Activated T-cell treated with anti-CD3 and anti-CD28 coated beads, Interleukin-2, amount 50 U/mL, for 1 hour (primary cell): ENCODE measurements at places on chromosomes 5 and 9.

DNA sequence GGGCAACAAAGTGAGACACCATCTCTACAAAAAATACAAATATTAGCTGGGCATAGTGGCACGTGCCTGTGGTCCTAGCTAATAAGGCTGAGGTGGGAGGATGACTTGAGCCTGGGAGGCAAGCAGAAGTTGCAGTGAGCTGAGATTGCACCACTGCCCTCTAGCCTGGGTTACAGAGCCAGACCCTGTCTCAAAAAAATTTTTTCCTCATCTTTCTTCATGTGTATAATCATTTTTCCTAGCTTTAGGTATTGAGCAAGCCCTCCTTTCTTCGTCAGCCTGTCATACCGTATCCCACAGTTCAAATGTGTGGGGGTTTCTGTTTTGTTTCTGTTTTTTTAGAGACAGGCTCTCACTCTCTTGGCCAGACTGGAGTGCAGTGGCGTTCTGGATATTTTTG lies 41.3 kb downstream of the EHMT1 start:
- DNase-seq, result no peak

DNA sequence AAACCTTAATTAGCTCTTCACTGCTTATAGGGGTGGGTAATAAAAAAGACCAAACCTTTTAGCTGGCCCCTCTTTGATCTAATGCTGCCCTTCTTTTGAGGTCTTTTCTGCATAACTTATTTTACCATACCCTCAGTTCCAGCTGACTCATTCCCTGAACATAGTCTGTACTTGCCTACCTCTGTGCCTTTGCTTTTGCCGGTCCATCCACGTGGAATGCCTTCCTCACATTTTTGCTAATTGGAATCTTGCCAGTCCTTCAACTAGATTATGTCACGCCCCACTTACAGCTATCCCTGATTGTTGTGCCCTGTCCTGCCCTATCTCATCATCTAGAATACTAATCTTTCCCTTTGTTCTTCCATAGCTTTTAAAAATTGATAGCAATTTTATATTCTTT lies 44.2 kb downstream of the FAF2 start:
- DNase-seq, result no peak

- no peak for DNase-seq
These were observed 3.2 kb upstream of the IL12B start for GRCh38 chr5:159333545-159333925.

DNA sequence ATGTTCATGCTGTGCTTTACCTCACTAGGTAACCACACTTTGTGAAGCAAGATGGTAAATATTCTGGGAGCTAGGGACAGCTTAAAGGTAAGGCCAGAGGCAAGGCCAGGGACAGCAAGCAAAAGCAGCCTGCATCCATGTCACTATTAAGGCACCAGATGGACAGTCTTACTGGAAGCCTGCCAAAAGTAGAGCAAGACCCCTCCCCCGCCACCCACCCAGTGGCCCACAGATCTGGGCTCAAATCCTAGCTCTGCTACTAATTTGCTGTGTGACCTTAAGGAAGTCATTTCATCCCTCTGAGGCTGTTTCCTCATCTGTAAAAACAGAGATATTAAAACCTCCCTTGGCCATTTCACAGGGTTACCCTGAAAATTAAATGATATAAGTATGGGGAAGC lies 13.2 kb upstream of the ERMP1 start:
- DNase-seq, result no peak

DNA sequence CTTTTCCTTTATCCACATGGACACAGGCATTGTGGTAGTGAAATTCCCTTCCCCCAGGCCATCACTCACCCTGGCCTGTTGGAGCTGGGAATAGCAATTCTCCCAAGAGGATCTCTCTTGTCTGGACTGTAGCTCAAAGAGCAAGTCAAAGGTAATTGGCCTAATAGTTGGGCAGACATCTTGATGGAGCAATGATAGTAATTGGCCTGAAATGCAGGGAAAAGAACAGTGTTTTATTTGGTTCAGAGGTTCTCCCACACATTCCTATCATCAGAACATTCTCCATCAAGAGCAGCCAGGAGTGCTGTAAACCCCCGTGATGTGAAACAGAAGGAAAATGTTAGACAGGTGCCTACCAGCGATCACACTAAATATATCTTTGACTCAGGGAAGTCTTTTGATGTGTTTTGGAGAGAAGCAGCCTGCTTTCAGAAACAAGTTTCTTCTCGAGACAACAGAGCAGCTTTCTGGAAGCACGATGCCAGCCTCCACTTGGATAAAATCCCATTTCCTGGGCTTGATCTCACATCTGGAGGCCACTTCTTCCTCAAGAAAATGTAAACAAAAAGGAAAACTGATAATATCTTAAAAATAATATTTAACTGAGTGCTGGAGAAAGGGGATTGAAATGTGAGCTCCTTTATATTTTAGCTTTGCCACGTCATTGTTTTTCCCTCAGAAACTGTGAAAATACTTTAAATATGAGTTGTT lies 198.1 kb upstream of the WWC1 start:
- no peak for DNase-seq

- no peak for DNase-seq
These were observed 9.1 kb upstream of the OLFM1 start for GRCh38 chr9:135078361-135078821.

- DNase-seq, result no peak
These were observed 18.4 kb upstream of the VPS13A start for GRCh38 chr9:77158772-77159513.

- DNase-seq, result no peak
These were observed 1105.8 kb upstream of the SEMA6A start for GRCh38 chr5:117680426-117680825.
